SK-N-DZ (cell line): ENCODE measurements at places on chromosomes 16 and 17.
A peak's percentile ranks its signal among the peaks of the same experiment; 100 is the strongest.

- DNase-seq = no peak
These were observed 17.8 kb downstream of the SPECC1 start for GRCh38 chr17:20026960-20027359.

DNA sequence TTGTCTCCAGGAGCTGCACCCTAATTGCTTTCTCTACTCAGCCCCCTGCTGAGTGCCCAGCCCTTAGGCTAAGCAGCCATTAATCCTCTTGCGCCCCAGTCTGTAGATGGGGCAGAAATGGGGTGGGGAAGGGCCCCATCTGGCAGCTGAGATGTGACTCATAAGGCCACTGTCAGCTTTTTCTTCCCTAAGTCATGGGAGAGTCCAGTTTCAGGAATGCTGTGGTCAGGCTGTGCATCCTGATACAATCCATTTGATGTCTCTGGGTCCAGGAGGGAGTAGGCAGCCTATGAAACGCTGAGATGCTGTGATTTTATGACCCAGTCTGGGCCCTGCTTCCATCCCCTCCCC, 12.3 kb downstream of the PLXDC1 start:
- DNase-seq = no peak

GRCh38 chr17:81335773-81336157, 40.7 kb upstream of the SLC38A10 start:
- DNase-seq = no peak

DNA sequence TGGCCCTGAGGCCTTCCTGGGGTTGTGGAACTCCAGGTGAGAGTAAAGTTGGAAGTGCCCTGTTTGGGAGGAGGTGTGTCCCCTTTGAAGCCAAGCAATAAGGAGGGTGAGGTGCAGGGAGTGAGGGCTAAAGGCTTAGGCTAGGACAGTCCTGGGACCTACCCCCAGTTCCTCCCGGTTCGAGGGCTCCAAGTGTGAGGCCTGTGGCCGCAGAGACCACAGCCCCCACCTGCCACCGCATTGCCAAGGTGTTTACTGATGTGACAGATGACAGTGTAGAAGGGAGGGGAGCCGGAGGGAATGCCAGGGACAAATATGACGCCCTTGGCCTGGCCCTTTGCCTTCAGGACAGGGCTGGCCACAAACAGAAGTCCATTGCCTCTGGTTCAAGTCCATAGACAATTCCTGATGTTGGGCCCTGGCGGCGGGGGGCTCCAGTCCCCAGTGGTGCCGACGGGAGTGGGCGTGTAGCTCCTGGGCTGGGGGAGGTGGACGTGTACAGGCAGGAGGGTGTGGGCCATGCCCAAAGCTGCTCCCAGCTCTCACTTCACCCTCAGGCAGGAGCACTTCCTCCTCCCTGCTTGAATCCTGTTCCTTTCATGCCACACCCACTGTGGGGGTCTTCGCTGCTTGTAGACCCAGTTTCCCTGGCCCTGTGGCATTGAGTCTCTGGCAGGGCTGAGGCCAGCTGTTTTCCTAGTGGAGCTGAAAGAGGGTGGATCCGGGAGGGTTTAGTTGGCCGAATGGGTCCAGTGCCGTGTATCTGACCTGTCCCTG, 3.2 kb downstream of the ADORA2B start:
- no peak for DNase-seq

GRCh38 chr17:49748223-49748622, 15.7 kb downstream of the FAM117A start:
- DNase-seq = no peak

GRCh38 chr17:49358641-49359247, 3.3 kb downstream of the ZNF652 start:
- DNase-seq = no peak

GRCh38 chr16:11639925-11640899, 28.0 kb upstream of the SNN start:
- DNase-seq = peak; percentile 57
